Psoas muscle (tissue), 8 donors: ENCODE measurements at places on chromosomes 5 and 9.

- DNase-seq: no peak
Observed at GRCh38 chr5:156716591-156717380, 133.3 kb upstream of the PPP1R2B start.

DNA sequence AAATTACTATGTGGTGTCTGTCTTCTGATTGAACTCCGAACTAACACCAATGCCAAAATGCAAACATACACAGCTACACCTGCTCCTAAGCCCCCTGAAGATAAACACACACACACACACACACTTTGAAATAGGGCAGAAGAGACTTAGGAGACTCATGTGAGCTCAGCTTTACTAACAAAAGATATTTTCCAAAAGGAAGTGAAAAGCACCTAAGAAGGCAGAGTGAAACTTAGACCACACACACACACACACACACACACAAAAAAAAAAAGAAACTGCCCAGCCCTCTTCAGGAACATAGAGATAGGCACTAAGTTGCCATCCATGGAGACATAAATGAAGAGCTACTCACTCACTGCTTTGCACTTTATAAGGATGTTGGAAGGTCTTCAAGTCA lies 45.2 kb upstream of the APC start:
- no peak for DNase-seq

- no peak for DNase-seq
Observed at GRCh38 chr5:115602591-115603125, 379 bp upstream of the TICAM2 start.

GRCh38 chr5:147049764-147050163 lies 171.2 kb upstream of the PPP2R2B start:
- no peak for DNase-seq

- no peak for DNase-seq
Observed at GRCh38 chr9:14210428-14210827, 103.5 kb downstream of the NFIB start.
